Stimulated activated CD8-positive, alpha-beta memory T cell treated with anti-CD3 and anti-CD28 coated beads, Interleukin-2, amount 100 ng/mL, for 1 hour (primary cell): ENCODE measurements at places on chromosomes 16 and 17.

- DNase-seq = no peak
Measured at GRCh38 chr17:58121925-58122324, 26.3 kb upstream of the OR4D1 start.

DNA sequence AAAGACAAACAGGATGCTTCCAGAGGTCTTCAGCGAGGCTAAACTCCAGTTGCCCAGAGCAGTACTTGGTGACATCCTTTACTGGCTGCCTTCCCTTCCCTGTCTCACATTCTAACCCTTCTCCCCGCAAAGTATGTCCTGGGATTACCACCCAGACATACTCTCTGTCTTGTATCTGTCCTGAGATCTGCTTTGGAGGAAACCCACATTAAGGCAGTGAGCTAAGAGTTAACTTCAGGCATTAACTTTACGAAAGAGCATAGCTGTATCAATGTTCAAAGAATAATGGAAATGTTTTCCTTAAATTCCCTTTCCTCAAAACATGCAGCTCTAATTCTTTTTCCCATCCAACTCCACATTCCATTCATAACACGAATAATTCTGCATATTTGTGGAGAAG is 385.2 kb downstream of the NPIPA8 start:
- no peak for DNase-seq

DNA sequence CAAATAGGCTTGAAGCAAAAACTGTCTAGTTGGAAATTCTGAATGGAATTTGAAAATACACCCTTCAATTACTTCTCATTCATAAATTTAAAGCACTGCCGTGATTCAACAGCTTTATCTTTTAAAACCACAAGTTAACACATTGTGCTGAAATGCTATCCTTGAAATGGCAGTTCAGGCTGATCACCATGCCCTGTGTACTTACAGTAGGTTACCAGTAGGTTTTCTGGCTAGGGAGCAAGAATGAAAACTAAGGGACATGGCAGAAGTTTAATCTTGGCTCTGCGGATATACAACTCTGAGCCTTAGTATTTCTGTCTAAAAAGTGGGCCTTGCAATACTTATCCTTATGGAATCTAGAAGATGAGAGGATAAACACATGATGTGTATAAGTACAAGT is 28.0 kb downstream of the NXPH3 start:
- DNase-seq = no peak

DNA sequence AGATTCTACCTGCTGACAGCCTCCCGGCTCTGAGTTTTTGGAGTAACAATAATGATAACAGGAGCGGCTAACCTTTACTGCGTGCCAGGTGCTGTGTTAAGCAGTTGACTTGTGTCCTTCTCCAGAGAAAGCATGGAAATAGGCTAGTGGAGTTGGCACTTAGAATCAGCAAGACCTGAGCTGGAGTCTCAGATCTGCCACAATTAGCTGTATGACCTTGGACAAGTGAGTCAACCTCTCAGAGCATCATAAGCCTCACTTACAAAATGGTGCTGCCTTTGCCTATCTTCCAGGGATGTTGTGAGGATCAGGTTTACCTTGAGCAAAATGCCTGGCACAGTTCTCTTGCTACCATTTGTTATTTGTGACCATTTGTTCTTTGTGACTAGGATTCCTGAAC is 32.1 kb upstream of the TEX2 start:
- no peak for DNase-seq

GRCh38 chr17:76005263-76006149 is 4.9 kb downstream of the CDK3 start:
- DNase-seq = peak; percentile 65

DNA sequence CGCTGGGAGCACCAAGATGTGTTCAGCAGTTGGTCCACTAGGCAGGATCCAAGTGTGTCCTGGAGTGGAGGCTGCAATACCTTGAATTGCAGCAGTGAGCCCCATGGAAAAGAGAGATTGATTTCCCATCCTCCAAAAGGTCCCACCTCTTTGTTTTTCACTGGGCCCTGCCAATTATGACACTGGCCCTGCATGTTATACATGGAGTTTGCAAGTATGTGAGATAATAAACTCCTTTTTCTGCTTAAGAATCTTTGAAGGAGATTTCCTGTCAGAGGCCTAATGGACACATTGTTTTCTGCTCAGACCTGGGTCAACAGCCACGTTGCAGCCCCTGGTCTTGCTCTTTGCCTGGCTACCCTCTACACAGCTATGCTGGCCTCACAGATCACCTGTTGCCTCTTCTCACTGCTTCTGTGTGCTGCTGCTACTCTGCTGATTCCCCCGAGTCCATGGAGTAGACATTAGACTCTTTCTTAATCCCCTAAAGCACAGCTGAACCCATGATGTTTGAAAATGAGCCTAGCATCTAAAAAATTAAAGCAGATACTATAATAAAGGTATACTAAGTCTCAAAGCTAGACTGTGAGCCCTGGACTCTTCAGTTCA is 341.9 kb upstream of the CDH11 start:
- DNase-seq = no peak

- no peak for DNase-seq
Measured at GRCh38 chr16:12688951-12689850, 114.5 kb downstream of the CPPED1 start.

- no peak for DNase-seq
Measured at GRCh38 chr16:70705056-70705455, 19.2 kb upstream of the MTSS2 start.

- no peak for DNase-seq
Measured at GRCh38 chr17:34178092-34178491, 77.0 kb upstream of the CCL2 start.

DNA sequence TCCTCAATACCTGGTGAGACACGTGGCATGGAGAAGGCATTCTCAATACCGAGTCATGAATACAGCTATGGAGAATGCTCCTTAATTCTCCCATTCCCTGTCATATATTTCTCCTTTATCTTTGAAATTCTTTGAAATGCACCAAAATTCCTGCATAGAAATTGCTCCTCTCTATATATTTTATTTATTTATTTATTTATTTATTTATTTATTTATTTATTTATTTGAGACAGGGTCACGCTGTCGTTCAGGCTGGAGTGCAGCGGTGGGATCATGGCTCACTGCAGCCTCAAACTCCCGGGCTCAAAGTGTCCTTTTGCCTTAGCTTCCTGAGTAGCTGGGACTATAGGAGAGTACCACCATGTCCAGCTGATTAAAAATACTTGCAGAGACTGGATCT is 190.3 kb upstream of the MAF start:
- DNase-seq = no peak

- DNase-seq = no peak
Measured at GRCh38 chr17:1695365-1695764, 10.7 kb upstream of the PRPF8 start.

- DNase-seq = no peak
Measured at GRCh38 chr16:8729779-8730334, 55.4 kb downstream of the ABAT start.

DNA sequence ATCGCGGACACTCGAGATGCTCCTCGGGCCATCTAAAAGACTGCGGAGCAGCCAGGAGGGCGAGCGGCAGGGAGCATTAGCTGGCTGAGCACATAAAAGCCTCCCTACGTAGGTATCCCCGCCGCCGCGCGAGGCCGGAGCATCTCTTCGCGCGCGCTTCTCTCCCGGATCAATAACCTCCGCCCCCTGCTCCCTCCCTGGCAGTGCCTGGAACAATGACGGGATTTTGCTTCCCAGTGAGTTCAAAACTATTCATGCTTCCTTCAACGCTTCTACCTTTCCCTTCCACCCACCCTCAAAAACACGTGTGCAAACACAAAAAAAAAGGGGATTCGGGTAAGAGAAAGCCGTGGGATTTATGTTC is 984 bp downstream of the CENPV start:
- DNase-seq = no peak

- DNase-seq = no peak
Measured at GRCh38 chr16:87057211-87057881, 259.8 kb downstream of the C16orf95 start.

DNA sequence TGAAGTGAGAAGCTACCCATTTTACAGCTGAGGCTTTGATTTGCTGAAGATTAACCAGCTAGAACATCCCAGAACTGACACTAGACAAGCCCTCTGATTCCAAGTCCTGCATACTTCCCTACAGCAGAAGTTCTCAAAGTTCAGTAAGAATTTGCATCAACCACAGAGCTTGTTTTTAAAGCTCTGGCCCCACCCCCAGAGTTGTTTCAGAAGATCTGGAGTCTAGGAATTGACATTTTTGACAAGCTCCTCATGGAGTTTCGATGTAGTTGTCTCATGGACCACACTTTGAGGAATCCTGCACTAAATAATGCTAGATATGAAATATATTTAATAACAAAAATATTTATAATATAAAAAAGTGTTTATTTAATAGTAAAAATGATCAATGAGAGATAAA is 120.3 kb upstream of the ADAMTS18 start:
- DNase-seq = no peak

GRCh38 chr16:86461037-86461436 is 49.3 kb upstream of the FOXF1 start:
- DNase-seq = no peak

DNA sequence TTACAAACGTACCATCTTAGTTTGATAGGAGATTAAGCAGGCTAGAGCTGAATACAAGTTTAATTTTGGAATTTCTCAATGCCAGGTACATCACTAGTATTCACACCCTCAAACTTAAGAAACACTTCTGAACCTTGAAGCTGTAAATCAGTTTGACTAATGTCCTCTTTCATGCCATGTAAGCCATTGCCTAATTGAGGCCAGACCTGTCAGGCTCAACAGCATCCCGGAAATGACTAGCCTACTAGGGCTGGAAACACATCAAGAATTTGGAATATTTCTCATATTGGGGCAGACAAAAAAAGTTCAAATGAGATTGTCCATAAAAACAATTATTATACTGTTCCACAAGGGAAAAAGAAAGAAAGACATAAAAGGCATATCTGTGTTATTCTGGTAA is 1.7 kb downstream of the USP32 start:
- DNase-seq = no peak

- no peak for DNase-seq
Measured at GRCh38 chr17:40364121-40364861, at the start of gene GJD3. Gene GJD3 (minus strand): TSS chr17:40364737. CDS start chr17:40363815, 922 bp downstream.

GRCh38 chr16:52418201-52418600 is 128.7 kb downstream of the TOX3 start:
- no peak for DNase-seq

GRCh38 chr17:13635951-13636350 is 34.2 kb upstream of the HS3ST3A1 start:
- DNase-seq = no peak

DNA sequence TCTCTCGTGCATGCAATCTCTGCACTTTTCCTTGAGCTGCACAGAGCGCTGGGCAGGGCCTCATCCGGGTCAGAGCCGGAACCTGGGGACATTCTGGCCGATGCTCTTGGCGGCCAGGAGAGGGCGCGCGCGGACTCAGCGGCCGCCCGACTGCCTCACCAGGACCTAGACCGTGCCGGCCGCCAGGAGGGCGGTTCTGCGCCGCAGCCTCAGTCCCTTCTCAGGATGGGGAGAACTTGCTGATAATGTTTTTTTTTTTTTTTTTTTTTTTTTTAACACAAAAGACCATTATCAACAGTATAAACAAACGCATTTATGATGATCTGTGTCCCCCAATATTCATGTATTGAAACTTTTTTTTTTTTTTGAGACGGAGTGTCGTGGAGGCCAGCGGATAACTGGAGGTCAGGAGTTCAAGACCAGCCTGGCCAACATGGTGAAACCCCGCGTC is 8.1 kb upstream of the FLYWCH2 start:
- peak; percentile 43 for DNase-seq

DNA sequence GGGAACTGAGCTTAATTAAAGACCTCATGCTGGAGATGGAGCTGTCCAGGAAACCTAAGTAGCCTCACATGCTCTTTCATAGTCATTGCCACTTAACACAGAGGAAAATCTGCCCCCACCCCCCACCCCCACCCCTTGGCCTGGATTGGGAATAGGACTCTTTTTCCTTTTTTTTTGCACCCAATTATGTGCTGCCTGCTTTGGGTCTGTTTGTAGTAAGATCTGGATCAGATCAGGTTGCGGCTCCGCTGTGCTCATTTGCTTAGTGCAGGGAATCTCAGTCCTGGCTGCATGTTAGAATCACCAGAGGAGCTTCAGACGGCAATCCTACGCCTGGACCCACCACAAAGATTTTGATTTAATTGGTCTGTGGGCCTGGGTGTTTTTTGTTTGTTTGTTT is 219.0 kb downstream of the UTP18 start:
- DNase-seq = no peak

DNA sequence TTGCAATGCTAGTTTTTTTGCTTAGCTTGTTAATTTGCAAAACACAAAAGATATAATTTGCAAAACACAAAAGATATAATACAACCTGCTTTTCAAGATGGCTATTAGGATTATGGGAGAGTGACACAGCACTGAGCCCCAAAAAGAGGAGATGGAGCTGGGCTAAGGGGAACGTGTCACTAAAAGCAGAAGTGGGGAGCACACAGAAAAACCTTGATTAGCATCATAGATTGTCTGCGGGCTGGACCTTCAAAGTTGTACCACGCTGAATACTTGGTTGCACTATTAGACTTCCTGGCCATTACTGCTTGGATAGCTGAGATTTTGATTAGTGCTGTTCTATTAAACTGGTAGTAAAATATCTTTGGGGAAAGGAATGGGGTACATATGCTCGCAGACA is 36.2 kb downstream of the KCNJ16 start:
- no peak for DNase-seq

DNA sequence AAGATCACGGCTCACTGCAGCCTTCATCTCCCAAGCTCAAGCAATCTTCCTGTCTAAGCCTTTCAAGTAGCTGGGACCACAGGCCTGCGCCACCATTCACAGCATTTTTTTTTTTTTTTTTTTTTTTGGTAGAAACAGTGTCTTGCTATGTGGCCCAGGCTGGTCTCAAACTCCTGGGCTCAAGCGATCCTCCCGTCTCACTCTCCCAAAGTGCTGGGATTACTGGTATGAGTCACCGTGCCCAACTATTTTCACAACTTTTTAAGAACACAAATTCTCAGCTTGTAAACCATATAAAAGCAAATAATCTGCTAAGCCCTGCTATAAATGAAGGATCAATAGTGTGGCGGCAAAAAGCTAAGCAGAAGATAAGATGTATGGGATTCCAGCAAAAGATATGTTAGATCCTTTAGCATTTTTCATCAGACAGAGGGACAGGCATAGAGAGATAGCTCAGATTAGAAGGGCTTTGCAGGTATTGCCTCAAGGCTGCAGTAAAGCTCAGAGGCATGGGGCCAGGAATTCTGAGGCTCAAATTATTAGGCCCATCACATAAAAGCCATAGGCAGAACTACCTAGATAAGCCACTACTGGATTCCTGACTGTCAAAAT is 55.1 kb downstream of the EMP2 start:
- no peak for DNase-seq

GRCh38 chr17:4566785-4567184 is 6.4 kb upstream of the GGT6 start:
- no peak for DNase-seq

- no peak for DNase-seq
Measured at GRCh38 chr16:67926181-67926750, 5.4 kb downstream of the CTRL start.

- no peak for DNase-seq
Measured at GRCh38 chr17:36128411-36128978, 24.9 kb downstream of the CCL4 start.

- peak; percentile 43 for DNase-seq
Measured at GRCh38 chr16:20806168-20807050, at the start of the genes ERI2 and REXO5. Gene ERI2 (minus strand): TSS chr16:20806472. CDS start chr16:20806430, 42 bp downstream. Gene REXO5 (plus strand): TSS chr16:20806527. CDS start chr16:20806954, 427 bp downstream.
